Kidney glomerular epithelial cell (primary cell): ENCODE measurements at places on chromosomes 7 and 10.

GRCh38 chr10:119051775-119052174 is 22.3 kb downstream of the NANOS1 start:
- no peak for DNase-seq

- no peak for DNase-seq
Measured at GRCh38 chr7:157494506-157495176, 157.8 kb downstream of the DNAJB6 start.

GRCh38 chr10:48632166-48632565 is 27.3 kb upstream of the ARHGAP22 start:
- DNase-seq, result no peak

DNA sequence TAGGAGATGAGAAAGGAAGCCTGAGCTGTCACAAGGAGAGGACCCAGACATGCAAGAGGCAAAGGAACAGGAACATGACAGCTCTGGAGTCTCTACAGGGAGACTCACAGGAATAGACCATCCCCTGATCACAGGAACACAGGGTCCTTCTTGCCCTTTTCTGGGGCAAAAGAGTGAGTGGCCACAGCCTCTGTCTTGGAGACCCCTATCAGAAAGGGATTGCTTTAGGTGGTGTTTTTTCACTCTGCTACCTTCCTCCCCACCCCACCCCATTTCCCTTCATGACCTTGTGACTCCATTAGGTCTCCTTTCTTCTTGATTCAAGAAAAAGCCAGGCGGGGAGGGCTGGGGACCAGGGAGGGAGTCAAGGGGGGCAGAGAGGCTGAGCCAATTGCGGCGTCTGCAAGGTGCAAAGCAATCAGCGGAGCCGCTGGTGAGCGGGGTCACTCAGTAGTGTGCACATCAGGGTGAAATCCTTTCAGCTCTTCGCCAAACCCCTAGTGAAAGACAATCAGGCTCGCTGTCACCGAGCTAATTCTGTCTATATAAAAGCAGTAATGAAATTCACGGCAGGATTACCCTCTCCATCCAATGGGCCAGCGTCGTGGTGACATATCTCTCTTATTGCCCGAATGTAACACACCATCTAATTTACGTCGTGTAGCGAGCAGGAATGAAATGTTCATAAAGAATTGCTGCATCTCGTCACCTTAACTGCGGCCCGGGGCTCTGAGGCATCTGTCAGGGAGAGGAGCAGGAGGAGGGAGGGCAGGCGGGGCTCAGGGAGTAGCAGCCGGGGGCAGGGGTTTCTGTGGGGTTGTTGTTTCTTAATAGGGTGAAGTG is 31.5 kb upstream of the BTRC start:
- DNase-seq, result no peak

DNA sequence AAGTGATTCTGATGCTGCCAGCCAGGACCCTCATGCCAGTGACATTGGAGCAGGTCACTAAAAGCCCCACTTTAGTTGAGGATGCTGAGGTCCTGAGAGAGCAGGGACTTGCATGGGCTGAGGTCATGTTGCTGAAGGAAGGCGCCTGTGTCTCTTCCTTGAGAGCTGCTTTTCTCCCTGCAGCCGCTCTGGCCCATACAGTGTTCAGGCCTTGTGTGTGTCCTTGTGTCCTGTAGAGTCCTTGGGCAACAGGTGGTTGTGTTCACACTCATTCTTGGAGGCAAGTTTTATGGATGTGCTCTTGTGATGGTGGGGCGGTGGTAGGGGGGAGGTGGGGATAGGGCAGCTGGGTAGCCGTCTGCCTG is 33.3 kb downstream of the TSPAN14 start:
- DNase-seq, result no peak
